ENCODE measurements at places on chromosomes 13 and 19.

DNA sequence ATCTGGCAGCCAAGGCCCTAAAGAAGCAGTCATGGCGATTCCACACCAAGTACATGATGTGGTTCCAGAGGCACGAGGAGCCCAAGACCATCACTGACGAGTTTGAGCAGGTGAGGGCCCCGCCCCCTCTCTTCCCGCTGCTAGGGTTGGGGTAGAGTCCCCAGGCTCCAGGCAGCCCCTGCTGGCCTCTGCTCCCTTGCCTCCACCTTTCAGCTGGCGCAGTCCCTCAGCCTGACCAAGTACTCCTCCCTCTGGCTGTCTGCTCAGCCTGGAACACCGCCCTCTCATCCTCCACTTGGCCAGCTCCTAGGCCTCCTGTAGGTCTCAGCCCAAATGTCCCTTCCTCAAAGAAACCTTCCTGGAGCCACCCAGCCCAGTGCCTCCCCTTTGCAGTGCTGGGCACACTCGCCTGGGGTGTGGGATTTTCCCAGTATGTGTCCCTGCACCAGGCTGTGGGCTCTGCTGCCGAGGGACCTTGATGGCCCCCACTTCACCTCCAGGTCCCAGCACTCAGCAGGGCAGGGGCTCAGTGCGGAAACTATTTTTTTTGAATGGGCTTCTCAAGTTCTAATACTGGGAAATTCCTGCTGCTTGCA is 5.7 kb downstream of the LENG1 start:
- no peak for DNase-seq

GRCh38 chr19:7494416-7495098 is 5.7 kb upstream of the PEX11G start:
- DNase-seq, result no peak

DNA sequence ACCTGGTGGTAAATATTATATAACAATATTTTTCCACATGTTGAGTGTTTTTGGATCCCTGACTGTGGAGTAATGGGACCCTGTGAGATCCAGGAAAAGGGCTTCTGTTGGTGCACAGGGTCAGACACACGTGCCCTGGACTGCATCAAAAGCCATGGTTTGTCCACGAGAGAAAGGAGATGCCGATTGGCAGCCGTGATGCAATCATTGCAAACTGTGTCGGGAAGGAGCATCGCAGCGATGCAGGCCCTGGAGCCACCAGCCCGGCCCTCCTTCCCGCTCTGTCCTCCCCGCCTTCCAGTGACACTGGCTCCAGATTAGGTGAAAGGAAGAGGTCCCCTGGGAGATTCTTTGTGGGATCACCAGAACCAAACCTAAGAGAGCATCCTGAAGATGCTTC is 9.1 kb downstream of the COL4A2 start:
- no peak for DNase-seq

- no peak for DNase-seq
Measured at GRCh38 chr19:5655412-5655811, 24.9 kb downstream of the MICOS13 start.

DNA sequence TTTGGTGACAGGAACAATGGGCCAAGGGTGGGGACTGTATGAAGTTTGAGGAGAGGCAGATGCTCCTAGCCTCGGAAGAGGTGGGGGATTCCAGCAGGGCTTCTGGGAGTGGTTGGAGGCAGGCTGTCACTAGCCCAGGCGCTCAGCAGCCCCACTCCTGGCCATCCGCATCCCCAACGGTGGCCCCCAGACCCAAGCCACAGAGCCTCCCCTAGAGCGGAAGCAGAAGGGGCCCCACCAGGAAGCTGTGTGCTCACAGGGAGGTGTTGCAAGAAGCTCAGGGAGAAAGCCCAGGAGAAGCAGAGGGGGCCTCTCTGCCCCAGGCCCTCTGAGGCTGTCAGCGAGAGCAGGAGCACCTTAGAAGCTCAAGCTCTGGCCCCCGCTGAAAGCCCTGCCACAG is 8.3 kb downstream of the PRAM1 start:
- no peak for DNase-seq

GRCh38 chr13:98454389-98454881 is 122.5 kb downstream of the STK24 start:
- DNase-seq, result peak; percentile 60

DNA sequence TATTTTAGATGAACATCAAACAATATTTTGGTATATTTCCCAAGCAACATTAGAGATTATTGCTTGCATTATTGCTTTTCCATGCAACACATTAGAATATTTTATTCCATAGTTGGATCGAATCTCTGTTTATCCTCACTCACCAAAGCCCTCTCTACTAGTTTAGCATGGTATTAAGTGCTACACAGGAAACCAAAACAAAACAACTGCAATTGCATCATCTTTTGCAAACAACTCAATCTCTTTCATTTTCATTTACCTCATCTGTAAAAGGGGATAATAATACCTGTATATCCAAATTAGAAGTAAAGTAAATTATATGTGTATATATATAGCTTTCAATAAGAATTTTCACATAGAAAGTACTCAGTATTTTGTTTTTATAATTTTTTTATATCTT is 147.8 kb upstream of the PCDH9 start:
- no peak for DNase-seq

GRCh38 chr13:110541526-110541920 is 20.0 kb downstream of the RAB20 start:
- DNase-seq, result no peak

- no peak for DNase-seq
Measured at GRCh38 chr13:39269411-39269810, 231.2 kb downstream of the NHLRC3 start.

- no peak for DNase-seq
Measured at GRCh38 chr13:27396252-27396846, 28.1 kb upstream of the GTF3A start.

GRCh38 chr13:59360108-59360507 is 803.6 kb downstream of the DIAPH3 start:
- no peak for DNase-seq

DNA sequence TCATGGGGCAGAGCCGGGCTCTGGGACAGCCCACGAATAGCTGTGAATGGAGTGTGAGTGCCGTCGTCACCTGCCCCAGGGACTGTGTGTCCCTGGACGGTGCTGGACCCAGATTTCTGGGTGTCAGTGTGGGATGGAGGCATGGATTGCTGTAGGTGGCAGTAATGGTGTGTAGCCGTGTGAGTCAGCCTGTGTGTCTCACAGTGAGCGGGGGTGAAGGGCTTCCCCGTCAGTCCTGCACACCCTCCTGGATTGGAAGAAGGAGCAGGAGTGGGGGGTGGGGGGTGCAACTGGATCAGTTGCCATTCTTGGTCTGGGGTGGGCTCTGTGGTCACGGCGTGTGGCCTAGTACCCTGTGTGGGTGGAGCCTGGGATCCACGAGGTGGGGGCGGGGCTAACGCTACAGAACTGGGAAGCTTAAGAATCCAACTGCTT is 6.5 kb upstream of the LTBP4 start:
- no peak for DNase-seq

DNA sequence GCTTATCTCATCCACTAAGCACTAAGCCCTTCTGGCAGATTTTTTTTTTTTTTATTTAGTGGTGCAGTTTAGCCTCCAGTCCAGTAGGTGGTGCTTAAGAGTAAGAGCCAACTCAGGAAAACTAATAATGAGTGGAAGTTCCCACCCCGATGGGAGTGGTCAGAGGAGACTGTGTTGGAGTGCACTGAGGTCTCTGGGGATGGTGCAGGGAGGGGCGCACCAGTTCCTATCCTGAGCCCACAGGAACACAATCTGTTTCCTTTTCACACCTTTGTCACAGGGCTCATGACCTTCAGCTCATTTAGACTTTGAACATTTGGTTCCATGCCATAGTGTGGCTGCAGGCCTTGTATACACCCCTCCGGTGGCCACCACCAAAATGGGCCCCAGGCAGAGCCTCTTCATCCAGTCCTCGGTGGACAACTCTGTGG is 367.4 kb downstream of the SPRY2 start:
- no peak for DNase-seq

DNA sequence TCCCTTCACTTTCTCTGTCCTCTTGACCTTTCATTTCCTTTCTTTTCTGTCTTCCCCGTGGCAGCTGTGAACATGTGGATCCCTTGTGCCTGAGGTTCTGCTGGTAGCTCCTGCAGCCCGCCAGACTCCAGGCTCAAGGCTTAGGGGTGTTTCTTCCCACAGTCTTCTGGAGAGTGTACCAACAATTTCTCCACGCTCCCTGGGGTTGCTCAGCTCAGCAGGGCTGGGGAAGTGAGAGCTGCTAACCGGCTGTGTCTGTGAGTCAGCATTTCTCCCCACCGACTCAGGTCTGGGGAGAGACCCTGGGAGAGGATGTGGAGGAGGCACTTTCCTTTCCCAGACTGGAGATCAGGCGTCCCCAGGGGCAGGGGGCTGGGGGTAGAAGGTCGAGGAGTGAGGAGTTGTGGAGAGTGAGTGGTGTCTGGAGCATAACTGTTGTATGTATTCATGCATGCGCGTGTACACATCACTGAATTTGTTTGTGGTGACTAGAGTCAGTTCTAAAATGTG is 193.6 kb downstream of the KCNRG start:
- no peak for DNase-seq

DNA sequence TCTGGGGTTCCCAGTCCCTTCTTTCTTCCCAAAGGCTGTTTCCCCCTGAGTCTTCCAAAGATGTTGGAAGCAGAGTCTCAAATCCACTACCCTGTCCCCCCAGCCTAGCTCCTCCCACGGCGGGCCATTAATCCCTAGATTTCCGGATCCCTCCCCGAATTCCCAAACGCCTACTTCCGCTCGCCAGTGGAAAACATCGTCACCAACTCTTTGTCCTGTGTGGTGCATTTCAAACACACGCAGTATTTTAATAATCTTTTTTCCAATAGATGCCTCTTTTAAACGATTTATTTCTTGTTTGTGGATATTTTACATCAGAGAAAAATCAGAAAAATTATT is 610 bp downstream of the ZNF791 start:
- peak; percentile 36 for DNase-seq
